ENCODE measurements at places on chromosomes 11 and 22.

DNA sequence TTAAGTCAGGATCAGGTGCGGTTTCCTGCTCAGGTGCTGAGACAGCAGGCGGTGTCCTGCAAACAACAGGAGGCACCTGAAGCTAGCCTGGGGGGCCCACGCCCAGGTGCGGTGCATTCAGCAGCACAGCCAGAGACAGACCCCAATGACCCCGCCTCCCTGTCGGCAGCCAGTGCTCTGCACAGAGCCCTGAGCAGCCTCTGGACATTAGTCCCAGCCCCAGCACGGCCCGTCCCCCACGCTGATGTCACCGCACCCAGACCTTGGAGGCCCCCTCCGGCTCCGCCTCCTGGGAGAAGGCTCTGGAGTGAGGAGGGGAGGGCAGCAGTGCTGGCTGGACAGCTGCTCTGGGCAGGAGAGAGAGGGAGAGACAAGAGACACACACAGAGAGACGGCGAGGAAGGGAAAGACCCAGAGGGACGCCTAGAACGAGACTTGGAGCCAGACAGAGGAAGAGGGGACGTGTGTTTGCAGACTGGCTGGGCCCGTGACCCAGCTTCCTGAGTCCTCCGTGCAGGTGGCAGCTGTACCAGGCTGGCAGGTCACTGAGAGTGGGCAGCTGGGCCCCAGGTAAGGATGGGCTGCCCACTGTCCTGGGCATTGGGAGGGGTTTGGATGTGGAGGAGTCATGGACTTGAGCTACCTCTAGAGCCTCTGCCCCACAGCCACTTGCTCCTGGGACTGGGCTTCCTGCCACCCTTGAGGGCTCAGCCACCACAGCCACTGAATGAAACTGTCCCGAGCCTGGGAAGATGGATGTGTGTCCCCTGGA is at the start of gene MYO7A:
Gene MYO7A, plus strand, starts transcription at position 327 of the 772 bp plus-strand sequence. CDS start 2,389 bp downstream, outside the sequence.
- DNase-seq, result no peak

DNA sequence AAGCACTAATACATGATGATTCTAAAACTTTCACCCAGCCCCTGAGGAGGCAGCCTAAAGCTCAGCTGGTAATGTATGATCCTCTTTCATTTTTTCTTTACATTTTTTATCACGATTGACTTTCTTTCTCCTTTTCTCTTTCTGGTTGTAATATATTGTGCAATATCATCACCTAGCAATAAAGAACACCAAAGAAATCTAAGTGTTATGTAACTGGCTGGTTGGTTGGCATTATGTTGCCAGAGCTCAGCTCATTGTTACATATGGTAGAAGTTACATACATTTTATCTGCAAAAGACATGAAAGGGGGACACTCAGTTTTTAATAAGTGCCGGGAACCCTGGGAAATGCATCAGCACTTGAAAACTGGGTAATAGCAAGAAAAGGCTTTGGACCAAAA is 432.1 kb upstream of the DDI1 start:
- no peak for DNase-seq

GRCh38 chr11:110087812-110088534 is 5.2 kb upstream of the ZC3H12C start:
- DNase-seq, result no peak

GRCh38 chr22:38957046-38957770 is at the start of gene APOBEC3A:
APOBEC3A (plus strand) TSS chr22:38957609; CDS start chr22:38957692, 83 bp downstream.
- DNase-seq, result no peak

GRCh38 chr11:34819740-34820482 is 96.3 kb downstream of the APIP start:
- no peak for DNase-seq

GRCh38 chr11:7668464-7668863 is 4.8 kb downstream of the CYB5R2 start:
- no peak for DNase-seq

DNA sequence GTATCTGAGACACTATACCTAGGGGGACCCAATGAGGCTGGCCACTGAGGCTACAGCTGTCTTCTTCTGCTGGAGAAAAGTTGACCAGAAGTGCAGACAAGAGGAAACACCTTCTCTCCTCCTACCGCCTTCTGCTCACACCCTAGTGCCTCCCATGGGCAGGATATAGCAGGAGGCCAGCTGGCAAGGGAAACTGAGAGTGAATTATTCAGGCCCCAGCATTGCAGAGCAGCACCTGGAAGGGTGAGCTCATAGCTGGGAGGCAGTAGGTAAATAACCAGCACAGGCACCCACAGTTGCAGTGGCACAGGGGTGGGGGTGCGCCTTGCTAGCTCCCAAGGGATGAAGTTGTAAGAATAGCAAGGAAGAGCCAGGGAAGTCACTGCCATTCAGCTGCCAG is 267.4 kb upstream of the NCAM1 start:
- DNase-seq, result no peak

DNA sequence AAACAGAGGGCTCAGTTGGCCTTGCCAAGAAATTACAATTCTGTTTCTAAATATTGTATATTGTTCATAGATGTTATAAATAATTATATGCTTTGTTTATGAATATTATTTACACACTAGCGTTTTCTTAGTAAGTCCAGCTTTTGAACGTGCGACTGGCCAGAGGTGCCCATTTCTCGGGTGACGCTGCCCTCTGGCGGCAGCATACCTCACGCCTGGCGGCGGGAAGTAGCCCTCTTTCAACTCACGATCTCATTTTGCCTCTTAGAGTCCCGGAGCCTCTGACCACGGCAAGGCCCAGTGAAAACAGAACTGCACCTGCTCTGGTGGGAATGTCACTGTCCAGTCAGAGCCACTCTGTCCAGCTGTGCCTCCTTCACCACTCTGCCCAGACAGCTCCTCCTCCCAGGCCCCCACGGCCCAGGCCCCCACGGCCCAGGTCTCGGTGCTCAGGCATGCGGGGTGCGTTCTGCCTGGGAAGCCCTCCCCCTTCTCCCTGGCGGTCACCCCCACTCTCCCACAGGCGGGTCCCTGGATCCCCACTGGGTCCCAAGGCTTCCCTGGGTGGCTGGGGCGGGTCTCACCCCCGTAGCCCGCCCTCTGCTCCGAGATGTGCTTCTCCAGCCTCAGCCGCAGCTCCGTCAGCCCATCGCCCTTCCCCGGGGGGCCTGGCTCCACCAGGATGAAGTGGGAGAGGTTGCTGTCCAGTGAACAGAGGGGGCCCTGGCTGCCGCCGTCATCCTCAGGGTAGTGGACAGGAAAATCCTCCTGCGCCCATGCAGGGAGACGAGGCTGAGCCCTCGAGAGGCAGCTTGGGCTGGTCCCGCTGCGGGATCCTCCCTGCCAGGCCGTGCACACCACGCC is 19.3 kb downstream of the TSSC4 start:
- peak; percentile 39 for DNase-seq

- DNase-seq, result no peak
These were observed 1.7 kb upstream of the OR9G4 start for GRCh38 chr11:56750190-56750589.

GRCh38 chr11:65116370-65117205 is 913 bp downstream of the ZNHIT2 start:
- DNase-seq, result peak; percentile 72

GRCh38 chr11:131893103-131893890 is 522.9 kb downstream of the NTM start:
- no peak for DNase-seq

DNA sequence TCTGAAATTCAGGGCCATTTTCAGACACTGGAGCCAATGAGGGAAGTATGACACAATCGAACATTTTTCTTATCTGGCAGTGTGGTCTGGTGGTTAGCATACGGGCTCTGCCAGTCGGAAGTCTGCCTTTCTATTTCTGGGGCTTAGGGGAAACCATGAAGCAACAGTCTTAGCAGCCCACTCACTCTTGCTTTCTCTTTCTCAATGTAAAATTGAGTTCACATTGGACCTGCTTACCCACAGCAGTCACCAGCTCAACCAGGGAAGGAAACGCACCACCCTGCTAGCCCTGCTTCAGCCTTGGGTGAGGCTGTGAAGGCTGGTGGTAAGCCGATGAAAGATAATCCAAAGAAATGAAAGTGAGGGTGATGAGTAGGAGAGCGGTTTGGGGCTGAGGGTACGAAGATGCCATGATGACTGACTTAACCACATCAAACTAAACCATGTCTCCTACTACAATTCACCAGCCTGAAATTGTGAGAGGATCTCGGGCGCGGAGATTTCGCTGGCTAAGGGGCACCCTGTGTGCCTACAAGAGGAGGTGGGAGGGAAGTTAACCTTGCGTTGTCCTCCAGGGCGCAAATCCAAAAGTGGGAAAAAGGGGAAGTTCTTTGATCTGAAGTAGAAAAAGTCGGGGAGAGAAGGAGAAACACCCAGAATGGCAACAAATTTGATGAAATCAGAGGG is 2.0 kb upstream of the LMO2 start:
- DNase-seq, result peak; percentile 77

DNA sequence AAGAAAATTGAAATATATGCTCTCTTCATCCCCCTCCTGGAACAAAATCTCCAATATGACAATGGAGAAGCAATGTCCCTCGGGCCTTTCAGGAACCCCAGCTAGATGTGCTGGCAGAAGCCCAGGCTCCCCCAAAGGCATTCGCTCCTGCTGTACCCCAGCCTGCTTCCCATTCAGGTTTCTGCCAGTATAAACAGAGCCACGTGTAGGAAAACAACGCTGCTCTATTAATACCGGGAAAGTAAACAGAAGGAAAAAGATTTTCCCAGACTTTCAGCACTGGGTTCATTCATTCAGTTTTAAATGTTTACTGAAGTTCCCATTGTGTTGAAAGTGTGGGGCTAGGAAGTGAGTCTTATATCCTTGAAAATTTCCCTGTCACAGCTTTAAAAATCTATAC is 147.1 kb downstream of the CADM1 start:
- DNase-seq, result no peak

DNA sequence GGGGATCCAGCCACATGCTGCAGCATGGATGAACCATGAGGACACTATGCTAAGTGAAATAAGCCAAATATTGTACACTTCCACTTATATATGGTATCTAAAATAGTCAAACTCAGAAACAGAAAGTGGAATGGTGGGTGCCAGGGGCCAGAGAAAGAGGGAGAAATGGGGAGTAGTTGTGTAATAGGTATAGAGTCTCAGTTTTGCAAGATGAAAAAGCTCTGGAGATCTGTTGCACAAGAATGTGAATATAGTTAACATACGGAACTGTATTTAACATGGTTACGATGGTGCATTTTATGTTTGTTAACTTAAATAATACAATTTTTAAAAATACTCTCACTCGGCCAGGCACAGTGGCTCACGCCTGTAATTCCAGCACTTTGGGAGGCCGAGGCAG is 21.2 kb downstream of the GDPD5 start:
- DNase-seq, result no peak
